ENCODE measurements at places on chromosomes 1 and 21.

DNA sequence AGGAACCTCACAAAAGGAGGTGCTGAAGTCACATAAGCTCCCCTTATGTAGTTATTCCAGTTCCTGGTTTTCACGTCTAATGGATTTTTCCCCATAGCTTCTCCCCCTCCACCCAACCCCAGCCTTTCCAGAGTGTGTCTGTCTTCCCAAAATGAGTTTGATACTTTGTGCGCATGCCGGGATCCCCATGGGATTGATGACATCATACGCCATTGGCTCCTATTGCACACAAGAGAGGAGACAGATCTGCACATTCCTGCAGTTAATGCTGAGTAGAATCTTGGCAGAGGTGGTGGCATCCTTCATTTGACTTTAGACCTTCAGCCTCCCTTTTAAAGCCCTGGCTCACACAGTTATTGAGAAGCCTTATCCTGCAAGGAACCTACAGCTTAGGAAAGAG lies 71.4 kb downstream of the DDR2 start:
- DNase-seq: no peak

DNA sequence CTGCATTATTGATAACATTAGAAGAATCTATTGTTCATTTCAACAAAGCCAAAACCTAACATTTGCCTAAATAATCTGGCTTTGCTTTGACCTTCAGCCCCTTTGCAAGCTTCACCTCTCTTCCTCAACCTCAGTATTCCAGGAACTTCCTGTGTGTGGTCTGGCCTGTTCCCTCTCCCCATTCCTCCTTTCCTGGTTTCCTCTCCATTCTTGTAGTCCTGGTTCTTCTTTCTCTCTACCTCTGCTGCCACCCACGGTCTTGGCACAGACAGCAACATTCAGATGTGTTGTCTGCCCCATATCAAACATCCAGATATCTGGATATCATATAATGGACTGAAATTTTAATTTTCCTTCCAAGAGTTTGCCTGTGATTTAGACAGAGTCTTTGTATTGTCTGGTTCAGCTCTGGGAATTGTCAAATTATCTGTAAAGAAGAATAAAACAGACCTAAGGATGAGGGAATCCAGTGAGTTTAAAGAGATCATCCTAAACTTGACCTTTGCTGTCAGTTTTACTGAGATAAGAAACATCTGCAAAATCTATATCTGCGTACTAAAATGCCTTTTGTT lies 148.1 kb upstream of the KCTD3 start:
- no peak for DNase-seq

DNA sequence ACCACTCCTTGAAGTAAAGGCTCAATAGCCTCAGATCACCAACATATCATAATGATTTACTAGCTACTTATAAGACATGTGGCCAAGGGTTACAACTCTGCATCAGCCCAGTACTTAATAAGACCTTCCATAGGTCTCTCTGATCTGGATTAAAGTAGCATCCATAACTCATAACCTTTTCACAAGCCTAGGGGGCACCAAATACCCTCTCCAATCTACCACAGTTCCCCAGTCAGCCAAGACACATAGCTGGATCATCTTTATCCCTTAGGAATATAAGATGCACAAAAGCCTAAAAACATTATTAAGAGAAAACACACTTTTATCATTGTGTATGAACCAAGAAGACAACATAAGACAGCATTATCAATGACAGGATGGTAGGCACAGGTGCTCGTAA lies 22.1 kb downstream of the SSX2IP start:
- peak; percentile 31 for DNase-seq

GRCh38 chr1:101438359-101438758 lies 201.5 kb downstream of the S1PR1 start:
- DNase-seq: peak; percentile 24

DNA sequence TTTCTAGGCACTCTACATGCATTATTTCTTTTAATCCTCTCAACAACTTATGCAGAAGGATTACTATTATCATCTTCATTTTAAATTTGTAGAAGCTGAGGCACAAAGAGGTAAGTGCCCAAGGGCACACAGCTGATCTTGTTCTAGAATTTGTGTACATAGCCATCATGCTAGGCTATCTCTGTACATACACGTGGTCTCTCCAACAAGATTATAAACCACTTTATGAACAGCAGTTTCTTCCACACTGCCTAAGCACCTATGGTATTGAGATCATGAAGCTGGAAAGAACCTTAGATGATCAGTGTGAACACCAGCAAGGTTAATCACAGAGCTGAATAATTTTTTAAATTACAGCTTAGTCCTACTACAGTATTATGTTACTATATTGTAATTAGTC lies 28.9 kb downstream of the UCHL5 start:
- no peak for DNase-seq

GRCh38 chr21:38984982-38985567 lies 179.3 kb downstream of the ETS2 start:
- DNase-seq: peak; percentile 98

DNA sequence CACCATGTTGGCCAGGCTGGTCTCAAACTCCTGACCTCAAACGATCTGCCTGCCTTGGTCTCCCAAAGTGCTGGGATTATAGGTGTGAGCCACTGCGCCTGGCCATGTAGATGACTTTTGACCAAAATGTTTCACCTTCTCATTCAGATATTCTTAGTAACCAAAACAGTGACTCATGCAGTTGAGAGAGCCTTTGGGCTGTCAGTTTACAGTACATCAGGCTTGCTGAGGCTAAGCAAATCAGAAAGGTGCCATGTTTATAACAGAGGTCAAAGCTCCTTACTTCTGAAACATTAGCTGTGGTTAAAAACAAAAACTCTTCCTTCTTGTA lies 21.0 kb downstream of the CNIH4 start:
- DNase-seq: no peak

GRCh38 chr1:114355240-114355639 lies 155.8 kb downstream of the TRIM33 start:
- DNase-seq: no peak

DNA sequence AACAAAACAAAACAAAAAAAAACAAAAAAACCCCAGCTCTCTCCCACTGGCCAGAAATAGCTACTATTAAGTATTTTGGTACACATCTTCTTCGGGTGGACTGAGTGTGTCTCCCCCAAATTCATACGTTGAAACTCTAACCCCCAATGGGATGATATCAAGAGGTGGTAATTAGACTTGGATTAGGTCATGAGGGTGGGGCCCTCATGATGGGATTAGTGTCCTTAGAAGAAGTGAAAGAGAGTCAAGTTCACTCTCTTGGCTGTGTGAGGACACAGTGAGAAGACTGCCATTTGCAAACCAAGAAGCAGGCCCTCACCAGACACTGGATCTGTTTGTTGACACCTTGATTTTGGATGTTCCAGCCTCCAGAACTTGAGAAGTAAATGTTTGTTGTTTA lies 116.9 kb downstream of the NOS1AP start:
- DNase-seq: no peak

- no peak for DNase-seq
These were observed 24.4 kb upstream of the DOCK7 start for GRCh38 chr1:62712336-62713243.

- DNase-seq: no peak
These were observed 864 bp upstream of the CCDC24 start for GRCh38 chr1:43990271-43991199.

GRCh38 chr1:165495858-165496205 lies 48.0 kb upstream of the LRRC52 start:
- DNase-seq: no peak

- no peak for DNase-seq
These were observed 30.3 kb upstream of the PKP1 start for GRCh38 chr1:201252944-201253371.

- no peak for DNase-seq
These were observed 130.3 kb downstream of the GLIS1 start for GRCh38 chr1:53608676-53609075.

- DNase-seq: peak; percentile 32
These were observed 74.9 kb downstream of the JAK1 start for GRCh38 chr1:64891448-64891825.

GRCh38 chr1:226496453-226497015 lies 52.0 kb upstream of the STUM start:
- DNase-seq: no peak

DNA sequence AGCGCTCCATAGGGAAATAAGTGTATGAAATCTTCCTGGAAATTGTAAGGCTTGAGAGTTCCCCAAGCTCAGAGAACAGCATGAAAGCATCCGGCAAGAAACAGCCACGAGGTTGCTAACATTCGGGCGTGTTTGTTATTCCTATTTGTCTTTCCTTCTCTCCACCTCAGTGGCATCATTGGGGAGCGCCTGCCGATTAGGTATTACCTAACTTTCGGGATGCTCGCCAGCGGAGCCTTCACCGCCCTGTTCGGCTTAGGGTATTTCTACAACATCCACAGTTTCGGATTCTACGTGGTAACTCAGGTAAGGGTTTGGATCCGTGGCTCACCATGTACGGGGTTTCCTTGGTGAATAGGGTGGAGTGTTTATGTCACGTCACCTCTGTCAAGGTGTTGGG lies 25.7 kb downstream of the SLC37A1 start:
- DNase-seq: no peak

- no peak for DNase-seq
These were observed 188.4 kb downstream of the SETD4 start for GRCh38 chr21:35871906-35872305.

- DNase-seq: peak; percentile 57
These were observed 995 bp downstream of the COLGALT2 start for GRCh38 chr1:184036517-184036949.

- DNase-seq: no peak
These were observed 415.3 kb downstream of the USP25 start for GRCh38 chr21:16145052-16145451.

- peak; percentile 15 for DNase-seq
These were observed 21.3 kb upstream of the KCNAB2 start for GRCh38 chr1:6024376-6024775.

DNA sequence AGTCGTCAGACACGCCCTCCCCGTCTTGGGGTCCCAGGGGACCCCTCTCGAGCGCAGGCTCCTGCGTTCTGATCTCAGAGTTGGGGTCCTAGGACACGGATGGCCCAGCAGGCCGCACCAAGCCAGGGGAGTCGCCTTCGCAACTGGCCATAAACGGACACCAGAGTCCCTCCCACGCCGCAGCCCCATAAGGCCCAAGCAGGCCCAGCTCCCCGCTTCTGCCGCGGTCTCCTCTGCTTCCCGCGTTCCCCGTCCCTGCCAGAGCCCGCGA lies 633 bp downstream of the DMRTA2 start:
- no peak for DNase-seq

DNA sequence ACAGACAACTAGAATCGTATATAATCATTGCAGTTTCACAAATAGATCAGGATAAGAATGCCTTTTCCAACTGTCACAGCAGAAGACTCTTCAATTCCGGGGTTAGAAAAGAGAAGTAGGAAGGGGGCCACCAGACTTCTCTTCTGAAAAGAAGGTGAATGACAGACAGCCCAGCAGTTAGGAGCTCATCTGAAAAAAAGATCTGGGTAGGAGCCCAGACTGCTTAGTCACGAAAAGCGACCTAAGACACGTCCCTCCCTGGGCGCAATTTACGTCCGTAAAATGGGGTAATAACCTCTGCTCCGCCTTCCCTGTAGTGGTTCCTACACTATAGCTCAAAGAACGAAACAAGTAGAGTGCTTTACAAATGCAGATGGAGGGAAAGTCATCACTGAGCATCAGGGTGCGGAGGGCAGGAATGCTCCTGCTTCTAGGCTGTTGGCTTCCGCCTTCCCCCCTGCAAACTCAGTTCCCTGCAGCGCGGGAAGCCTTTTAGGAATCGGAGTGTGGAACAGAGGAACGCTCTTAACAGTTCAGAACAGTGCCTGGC lies 582 bp downstream of the ORC1 start:
- peak; percentile 86 for DNase-seq

GRCh38 chr1:65393347-65393746 lies 27.1 kb upstream of the LEPR start:
- no peak for DNase-seq

DNA sequence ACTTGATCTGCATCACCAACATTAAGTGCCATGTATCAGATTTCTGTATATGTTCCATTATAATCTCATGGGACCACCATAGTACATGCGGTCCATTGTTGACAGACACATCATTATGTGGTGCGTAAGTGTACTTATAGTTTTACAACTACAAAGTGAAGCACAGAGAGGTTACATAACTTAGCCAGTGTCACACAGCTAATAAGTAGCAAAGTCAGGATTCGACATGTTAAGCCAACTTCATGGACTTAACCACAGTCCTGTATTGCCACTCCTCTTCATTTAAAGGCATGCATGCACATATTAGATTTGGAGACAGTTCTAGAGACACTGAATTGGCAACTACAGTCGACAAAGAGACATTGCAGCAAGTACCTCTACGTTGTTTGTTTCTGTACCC lies 120.5 kb downstream of the ATF6 start:
- DNase-seq: no peak

Measured in common myeloid progenitor, CD34-positive (primary cell).